ENCODE measurements at places on chromosomes 6 and 20. TPM values are rescaled to one million over a fixed set of nuclear protein-coding genes. Genes with fewer than 3 reads are reported as not detected.

HCK gene
- total RNA-seq = not detected

ID1 gene
- total RNA-seq = 1,208 TPM

EPPIN gene
- not detected for total RNA-seq

TP53TG5 gene
- total RNA-seq = not detected

PRKN gene
- total RNA-seq = 3.1 TPM

NOX3 gene
- total RNA-seq = not detected

LIN28B gene
- not detected for total RNA-seq

TNFRSF6B gene
- total RNA-seq = 1.8 TPM

FILIP1 gene
- total RNA-seq = 0.98 TPM

BMP2 gene
- 27.0 TPM for total RNA-seq

TUBB2B gene
- 1.6 TPM for total RNA-seq

RHAG gene
- total RNA-seq = 0.11 TPM

AVP gene
- not detected for total RNA-seq

PI16 gene
- under 0.01 TPM for total RNA-seq

LCA5 gene
- 1.6 TPM for total RNA-seq

FAM217A gene
- total RNA-seq = not detected

RAMACL gene
- total RNA-seq = 2.3 TPM

REM1 gene
- 0.11 TPM for total RNA-seq

BTNL2 gene
- total RNA-seq = not detected

RIPPLY2 gene
- total RNA-seq = 0.17 TPM

UNC5CL gene
- total RNA-seq = 0.09 TPM

PAK5 gene
- total RNA-seq = not detected

SLC17A3 gene
- not detected for total RNA-seq

GCNT2 gene
- total RNA-seq = 87.2 TPM

MRPS18A gene
- total RNA-seq = 43.9 TPM

TEAD3 gene
- total RNA-seq = 0.17 TPM

OR2H2 gene
- total RNA-seq = not detected

EDN1 gene
- total RNA-seq = 88.5 TPM

CRYBG1 gene
- 4.2 TPM for total RNA-seq

SLC35F1 gene
- under 0.01 TPM for total RNA-seq

NKAIN4 gene
- not detected for total RNA-seq

UST gene
- total RNA-seq = 0.65 TPM

ILRUN gene
- total RNA-seq = 40.0 TPM

GNAS-AS1 gene
- total RNA-seq = not detected

PGK2 gene
- total RNA-seq = not detected
